ENCODE measurements at places on chromosomes 5 and 9.

GRCh38 chr5:140114341-140115185 lies 654 bp downstream of the PURA start:
- peak; percentile 33 for DNase-seq

GRCh38 chr5:149550268-149550583 lies 1.0 kb downstream of the CSNK1A1 start:
- no peak for DNase-seq

DNA sequence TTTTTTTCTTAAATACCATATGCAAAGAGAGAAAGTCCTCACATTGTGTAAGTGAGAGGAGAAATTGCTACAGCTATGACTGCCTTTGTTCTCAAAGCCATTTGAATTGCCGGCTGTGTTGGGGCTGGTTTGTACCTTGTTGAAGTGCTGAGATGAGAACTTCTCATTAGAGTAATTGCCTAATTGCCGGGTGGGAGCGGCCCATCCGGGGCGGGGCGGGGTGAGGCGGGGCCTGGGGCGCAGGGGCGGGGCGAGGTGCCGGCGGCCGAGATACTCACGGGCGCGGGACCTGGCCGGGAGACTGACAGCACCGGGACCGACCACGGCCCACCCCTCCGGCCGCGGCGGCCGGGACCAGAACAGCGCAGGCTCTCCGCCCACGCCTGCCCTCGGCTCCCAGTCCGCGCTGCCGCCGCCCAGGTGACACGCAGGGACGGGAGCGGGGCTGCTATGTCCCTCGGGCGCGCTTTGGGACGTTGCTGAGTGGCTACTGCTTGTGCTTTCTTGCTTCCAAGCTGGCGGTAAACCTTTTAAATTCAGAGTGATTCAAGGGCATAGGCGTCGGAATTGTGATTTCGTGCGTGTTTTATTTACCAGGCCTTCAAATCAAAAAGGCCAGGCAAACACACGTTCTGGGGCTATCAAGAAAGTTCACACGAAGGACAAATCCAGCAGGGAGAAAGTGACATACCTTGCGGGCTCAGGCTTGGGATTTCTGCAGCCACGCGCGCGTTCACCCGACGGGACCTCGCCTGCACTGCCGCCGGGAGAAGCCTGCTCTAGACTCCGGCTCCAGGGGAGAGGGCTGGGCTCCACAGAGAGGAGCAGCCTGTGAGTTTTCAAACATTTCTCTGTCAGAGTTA lies 269.1 kb downstream of the FANCC start:
- peak; percentile 38 for DNase-seq

DNA sequence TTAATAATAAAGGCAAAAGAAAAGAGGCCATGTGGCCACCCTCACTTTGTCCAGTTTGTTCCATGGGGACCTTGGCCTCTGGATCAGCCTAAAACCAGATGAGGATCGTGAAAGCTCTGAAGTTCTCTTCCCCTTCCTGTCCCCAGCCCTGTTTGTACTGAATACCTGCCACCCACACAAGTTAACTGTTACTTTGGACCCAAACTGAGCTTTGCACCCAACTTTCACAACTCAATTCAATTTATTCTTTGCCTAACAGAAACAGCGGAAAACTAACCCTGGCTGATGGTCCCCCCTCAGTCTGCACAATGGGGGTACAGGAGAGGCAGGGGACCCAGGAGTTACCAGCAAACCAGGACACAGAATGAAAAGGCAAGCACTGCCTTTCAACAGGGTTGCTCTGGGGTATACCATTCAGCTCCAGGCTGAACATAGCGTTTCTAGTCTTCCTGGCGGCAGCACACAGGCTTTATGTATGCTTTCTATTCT lies 28.2 kb downstream of the ABCA1 start:
- DNase-seq = no peak

DNA sequence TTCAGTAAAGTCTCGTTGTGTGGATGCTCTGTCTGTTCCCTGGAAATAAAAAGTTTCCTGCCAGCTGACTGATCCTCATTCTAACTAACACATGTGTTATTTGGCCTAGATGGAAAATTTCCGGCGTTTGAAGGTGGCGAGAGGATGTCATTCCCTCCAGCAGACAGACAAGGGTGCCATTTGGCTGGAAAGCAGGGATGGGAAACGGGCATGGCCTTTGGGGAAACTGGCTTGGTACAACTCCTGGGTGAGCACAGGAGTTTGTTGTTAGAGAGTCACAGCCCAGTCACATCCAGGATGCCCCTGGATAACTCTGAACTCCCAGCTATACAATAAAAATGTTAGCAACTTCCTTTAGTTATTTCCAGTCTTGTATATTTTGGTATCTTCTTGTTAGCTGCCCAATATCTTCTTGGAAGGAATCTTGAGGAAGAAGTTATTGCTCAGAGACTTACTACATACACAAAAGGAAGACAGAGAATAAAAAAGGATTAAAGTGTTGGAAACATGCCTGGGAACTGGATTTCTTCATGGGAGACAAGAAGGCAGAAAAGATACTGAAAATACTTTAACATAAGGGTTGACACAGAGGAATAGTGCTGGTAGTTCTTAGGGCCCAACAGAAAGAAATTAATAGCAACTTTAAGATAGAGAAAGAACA lies 41.9 kb downstream of the TEK start:
- no peak for DNase-seq

- no peak for DNase-seq
Measured at GRCh38 chr9:124231095-124231737, 26.5 kb upstream of the NEK6 start.

DNA sequence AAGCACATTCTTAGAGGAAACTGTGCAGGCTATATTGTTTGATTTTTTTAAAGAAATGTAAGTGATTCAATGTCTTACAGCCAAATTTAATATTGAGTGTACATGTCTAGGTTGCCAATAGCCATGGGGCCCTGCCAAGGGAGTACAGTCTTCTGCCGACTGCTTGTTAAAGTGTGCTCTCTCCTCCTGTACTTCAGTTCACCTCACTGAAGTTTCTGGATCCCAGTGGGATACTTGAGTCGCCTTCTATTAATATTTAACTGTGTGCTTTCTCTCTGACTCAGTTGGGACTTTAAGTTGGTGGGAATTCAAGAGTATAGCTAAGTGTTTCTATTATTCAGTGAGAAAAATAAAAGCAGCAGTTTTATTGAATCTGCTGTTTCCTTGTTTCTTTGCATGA lies 44.5 kb upstream of the C5orf47 start:
- no peak for DNase-seq

GRCh38 chr5:39214912-39215709 lies 4.3 kb downstream of the FYB1 start:
- DNase-seq = no peak

DNA sequence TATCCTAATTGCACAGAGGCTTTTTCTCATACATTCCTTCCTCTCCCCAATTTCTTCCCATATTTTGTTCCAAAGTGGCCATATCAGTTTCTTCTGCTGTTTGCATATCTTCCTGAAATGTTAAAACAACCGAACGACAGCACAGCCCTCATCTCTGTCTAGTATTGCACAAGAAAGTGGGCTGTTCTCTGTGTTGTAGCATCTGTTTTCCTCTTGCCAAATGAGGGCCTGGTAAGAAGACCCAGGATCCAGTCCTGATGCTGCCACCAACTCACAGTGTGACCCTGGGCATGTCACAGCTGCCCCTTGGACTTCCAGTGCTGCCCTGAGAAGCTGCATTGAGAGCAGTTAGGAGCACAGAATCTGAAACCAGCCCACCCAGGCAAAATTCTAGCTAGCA lies 4.1 kb downstream of the SLC31A2 start:
- no peak for DNase-seq

GRCh38 chr9:109448223-109448622 lies 49.9 kb downstream of the PTPN3 start:
- no peak for DNase-seq

DNA sequence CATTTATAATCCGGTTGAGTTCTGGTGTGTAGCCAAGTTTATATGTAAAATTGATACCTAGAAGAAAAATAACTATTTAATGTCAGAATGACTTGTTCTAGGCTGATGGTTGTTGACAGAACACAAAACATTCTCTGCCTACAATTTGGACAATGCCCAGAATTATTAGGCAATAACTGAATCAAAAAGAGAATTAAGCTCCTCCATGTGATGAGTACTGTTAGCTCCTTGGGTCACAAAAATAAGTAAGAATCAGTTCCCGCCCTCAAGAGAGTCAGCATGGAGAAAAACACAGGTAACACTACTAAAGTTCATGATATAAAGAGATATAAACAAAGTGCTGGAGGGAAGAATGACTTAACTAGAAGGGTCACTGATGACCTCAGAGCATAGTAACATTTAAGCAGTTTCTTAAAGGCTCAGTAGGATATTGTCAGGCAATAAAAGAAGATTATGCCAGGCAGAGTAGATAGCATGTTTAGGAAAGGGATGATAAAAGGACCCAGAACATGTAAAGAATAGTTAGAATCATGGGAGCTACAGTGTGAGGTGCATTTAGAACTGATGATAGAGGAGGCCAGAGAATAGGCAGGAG lies 200.5 kb upstream of the ACTBL2 start:
- DNase-seq = no peak

- DNase-seq = no peak
Measured at GRCh38 chr5:96664669-96665068, 2.5 kb downstream of the CAST start.

DNA sequence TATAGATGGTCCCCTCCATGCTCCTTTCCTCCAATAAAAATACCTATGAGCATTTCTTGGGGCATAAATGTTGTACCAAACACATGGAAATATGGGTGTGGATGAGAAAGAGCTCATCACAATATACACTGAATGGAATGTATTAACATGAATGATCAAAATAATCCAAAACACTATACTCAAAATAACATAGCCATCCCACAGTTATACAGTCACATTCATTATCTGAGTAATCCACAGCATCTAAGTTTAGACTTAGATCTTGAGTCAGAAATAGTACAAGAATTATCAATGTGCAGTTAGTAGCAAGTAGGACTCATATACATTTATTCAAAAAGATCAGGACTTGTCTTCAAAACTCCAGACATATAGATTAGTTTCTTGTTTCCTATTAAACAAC lies 175.2 kb upstream of the NREP start:
- DNase-seq = no peak

GRCh38 chr5:31771500-31771899 lies 132.6 kb downstream of the PDZD2 start:
- no peak for DNase-seq

DNA sequence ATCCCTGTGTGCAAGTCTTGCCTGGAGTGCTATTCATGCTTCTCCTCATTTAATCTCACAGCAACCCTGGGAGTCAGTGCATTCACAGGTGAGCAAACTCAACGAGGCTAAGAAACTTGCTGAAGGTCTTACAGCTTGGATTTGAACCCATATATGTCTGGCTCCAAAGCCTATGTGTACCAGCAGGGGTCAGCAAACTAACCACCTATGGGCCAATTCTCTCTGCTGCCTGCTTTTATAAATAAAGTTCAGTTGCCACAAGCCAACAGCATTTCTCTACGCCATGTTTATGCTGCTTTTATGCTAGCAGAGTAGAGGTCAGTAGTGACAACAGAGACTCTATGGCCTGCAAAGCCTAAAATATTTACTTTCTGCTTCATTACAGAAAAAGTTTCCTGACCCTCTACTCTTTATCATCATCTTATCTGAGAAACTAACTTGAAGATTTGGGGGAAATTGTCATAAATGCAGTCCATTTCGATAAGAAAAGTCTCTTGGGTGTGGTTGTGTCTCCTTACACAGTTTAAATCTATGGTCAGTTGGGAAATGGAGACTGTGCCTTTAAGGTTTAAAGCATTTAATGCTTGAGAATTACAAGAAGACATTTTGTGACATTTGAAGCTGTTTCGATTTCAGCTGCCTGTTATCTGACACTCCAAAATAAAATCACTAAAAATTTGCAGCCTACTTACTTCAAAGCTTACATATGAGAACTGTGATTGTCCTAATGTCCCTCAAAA lies 137.7 kb downstream of the PRELID2 start:
- no peak for DNase-seq

GRCh38 chr9:18459962-18460584 lies 13.9 kb upstream of the ADAMTSL1 start:
- DNase-seq = no peak

GRCh38 chr5:72407541-72407940 lies 87.4 kb downstream of the PTCD2 start:
- no peak for DNase-seq

DNA sequence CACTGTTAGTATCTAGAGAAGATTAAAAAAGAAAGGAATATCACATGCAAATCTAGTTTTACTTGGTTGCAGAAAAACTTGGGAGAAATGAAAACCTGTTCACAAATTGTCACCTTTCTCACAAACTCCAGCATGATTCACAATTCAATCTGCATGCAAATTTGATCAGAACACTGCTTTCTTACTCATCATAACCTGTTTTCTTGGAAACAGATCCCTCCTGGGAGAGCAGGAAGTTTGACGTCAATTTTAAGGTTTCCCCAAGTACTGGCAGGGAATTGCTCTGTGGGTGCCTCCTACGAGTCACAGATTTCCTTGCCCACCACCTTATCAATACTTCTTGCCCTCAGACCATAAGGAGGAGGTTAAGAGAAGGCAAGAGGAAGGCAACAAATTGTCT lies 30.2 kb upstream of the HTR4 start:
- no peak for DNase-seq

GRCh38 chr9:109252291-109252690 lies 68.6 kb downstream of the EPB41L4B start:
- no peak for DNase-seq

DNA sequence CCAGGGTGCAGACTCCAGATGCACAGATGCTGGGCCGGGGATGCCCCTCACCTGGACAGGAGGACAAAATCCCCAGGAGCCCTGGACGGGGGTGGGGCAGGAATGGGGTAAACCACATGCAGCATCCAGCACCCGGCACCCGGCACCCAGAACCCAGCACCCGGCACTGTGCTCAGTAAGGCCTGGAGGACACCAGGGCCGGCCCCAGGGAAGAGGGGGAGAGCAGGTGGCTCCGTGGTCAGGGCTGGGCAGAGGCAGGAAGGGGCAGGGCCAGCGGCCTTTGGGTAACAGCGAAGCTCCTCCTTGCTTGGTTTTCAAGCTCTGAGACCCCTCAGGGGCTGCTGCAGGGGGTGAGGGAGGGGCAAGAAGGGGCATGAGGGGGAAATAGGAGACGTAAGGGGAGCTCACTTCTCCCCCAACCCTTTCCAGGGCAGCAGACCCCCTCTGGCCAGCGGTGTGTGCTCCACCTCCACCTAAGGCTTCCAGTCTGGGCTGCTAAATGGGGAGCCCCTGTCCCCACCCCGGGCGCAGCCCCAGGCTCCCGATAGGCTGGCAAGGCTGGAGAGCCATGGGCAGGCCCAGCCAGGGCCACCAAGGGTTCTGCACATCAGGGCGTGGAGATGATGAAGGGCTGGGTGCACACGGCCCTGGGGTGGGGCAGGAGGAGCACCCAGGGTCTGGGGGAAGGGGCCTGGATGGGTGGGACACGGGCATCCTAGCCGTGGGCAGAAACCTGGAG lies 17.8 kb upstream of the SLC6A19 start:
- no peak for DNase-seq

- DNase-seq = no peak
Measured at GRCh38 chr9:79490657-79491248, 81.0 kb upstream of the TLE4 start.

DNA sequence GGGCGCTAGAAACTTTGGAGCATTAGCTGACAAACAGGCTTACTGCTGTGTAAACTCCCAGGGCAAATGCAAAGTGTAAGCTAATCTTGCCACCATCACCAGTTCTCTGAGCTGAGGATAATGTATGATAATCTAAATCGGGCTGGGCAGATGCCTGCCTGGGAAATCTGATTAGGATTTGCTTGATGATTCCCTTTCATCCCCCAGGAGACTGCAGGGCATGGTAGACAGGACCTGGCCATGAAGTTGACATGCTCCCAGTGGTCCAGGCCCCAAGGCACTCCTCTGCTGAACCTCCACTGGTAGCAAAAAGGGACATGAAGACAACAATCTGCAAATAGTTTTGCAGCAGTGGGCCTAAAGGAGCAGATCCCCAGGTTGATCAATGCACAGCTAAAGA lies 317.5 kb downstream of the SPOCK1 start:
- no peak for DNase-seq

All from CMK (cell line).